ENCODE measurements at places on chromosomes 13 and 19. TPM values are rescaled to one million over a fixed set of nuclear protein-coding genes. Genes with fewer than 3 reads are reported as not detected.

Gene PPAN
- total RNA-seq = 39.6 TPM

Gene KIR2DL3
- not detected for total RNA-seq

GRCh38 chr19:39737351-39737750 lies 478 bp downstream of the CLC start:
- DNase-seq = no peak

GRCh38 chr19:58392945-58393724 lies 2.3 kb upstream of the RNF225 start:
- DNase-seq = no peak

DNA sequence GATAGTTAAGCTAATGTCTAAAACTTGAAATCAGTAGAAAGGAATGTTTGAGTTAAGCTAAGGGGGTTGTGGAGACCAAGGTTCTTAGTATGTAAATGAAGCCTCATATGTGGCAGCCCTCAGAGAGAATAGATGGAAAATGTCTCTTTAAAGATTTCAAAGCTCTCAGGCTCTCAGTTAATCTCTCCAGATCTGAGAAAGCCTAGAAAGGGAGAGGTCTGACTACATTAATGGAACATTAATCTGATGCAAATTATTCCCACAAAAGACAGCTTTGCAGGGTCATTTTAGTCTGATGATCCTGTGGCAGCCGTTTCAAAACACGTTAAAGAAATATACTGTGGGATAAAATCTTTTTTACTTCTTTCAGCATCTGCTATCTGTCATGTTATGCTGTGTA lies 267.0 kb downstream of the SLC7A1 start:
- DNase-seq = no peak

DNA sequence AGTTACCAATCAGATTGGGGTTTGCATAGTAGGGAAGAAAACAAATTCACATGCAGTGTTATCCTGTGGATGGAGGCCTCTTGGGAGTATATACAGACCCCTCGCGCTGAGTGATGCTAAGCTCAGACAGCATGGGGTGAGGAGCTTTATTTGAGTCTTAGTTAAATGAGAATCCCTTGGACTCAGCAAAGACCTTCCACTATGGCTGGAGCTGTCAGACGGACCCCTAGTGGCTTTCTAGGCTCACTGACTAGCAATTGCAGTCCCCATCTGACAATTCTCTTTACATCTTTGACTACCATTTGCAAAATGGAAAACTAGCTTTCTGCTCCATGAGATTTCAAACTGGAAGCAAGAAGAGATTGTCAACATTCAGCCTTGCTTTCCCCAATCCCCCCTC lies 90.4 kb downstream of the STOML3 start:
- DNase-seq = no peak

Gene JSRP1
- total RNA-seq = not detected

DNA sequence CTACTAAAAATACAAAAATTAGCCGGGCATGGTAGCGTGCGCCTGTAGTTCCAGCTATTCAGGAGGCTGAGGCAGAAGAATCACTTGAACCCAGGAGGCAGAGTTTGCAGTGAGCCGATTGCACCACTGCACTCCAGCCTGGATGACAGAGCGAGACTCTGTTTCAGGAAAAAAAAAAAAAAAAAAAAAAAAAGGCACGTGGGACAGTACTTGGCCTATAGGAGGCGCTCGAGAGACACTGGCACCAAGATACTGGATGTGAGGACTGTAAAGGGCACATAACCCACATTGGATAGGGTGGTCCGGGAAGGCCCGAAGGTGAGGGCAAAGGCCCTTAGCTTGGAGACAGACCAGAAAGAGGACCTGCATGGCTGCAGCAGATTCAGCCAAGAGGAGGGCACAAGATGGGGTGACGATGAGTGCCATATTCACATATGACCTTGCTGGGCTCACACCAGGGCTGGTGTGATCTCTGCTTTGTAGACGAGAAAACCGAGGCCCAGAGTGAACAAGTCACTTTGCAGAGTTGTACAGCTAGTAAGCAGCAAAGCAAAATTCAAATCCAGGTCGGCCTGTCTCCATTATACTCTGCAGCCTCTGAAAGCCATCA lies 89.4 kb downstream of the DPF1 start:
- peak; percentile 59 for DNase-seq

Gene USHBP1
- total RNA-seq = 54.2 TPM

DNA sequence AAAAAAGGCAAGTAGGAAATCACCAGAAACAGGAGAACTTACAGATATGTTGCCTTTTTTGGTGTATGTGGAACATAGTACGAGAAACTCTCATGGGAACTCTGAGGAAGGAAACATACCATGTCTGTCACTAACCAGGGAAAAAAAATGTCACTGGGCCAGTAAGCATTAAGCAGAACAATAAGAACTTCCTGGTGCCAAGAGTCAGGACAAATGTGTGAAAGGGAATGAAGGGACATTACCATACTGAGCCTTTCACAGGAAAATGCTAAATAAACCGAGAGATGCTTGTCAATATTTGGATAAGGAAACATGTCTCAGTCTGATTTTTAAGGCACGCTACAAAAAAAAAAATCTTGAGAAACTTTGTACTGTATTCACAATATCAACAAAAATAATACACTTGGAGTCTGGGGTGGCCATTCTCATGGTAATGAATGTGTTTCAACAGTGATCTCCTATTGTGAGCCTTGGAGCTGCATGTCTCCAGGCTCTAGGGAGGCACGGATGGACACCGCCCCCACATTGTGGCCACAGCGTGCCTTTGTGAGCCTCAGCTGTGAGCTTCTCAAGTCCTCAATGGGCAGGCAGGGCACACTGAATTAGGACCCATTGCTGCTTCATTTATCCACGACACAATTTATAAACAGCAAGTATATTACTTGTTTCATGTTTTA lies 113.0 kb upstream of the ARGLU1 start:
- DNase-seq = peak; percentile 44

Gene URAD
- total RNA-seq = not detected

DNA sequence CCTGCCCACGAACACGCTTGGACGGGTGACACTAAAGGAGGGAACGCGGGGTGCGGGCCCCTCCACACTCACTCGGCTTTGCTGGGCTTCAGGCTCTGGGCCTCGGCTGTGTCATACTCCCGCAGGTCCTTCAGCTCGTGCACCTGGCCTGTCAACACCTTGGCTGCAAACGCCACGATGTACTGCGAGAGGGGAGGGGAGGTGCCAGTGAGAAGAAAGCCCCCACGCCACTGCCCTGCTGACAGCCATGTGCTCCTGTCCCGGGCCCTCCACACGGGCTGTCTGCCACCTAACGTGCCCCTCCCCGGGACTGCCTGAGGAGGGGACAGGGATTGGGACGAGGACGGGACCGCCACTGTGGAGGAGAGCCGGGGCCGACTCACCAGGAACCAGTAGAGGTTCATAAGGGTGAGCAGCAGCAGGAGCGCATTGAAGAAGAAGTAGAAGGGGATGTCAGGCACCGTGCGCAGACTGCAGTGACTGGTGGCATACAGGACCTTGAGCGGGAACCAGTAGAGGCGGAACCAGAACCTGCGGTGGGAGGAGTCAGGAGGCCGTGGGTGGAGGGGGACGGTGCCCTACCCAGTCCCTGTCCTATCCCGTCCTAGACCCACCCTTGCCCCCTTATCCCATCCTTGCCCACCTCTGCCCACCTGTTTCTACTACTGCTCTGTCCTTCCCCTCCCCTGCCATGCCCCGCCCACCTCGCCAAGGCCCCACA lies 16.9 kb downstream of the CERS1 start:
- DNase-seq = no peak

GRCh38 chr13:110802260-110802659 lies 88.8 kb downstream of the ING1 start:
- DNase-seq = no peak

Gene PPP6R1
- 65.6 TPM for total RNA-seq

GRCh38 chr13:63088226-63088625 lies 1672.6 kb upstream of the PCDH20 start:
- no peak for DNase-seq

DNA sequence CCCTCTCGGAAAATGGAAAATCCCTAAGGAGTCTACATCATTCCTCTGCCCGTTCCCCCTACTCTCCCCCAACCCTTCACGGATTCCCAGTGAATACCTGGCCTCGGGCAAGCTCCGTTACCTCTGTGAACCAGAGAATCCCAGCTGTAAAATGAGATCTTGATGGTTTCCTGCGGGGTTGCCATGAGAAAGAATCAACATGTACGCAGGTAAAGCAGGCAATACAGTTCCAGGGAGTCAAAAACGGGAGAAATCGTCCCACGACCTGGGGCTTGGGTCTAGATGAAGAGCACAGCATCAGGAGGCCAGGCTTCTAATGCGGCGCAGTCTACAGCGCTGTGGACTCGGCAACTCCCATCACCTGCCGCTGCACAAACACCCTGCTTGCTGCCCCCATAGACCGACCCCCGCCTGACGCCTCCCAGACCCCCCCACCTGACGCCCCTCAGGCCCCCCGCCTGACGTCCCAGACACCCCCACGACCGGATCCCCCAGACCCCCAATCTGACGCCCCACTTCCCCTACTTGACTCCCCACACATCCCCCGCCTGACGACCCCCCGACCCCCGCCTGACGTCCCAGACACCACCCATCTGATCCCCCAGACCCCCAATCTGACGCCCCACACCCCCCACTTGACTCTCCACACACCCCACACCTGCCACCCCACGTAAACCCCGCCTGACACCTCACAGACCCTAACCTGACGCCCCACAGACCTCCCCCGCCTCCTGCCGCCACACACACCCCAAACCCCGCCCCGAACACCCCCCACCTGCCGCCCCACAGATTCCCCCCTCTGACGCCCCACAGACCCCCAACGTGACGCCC lies 680 bp downstream of the LIG4 start:
- DNase-seq = peak; percentile 13

DNA sequence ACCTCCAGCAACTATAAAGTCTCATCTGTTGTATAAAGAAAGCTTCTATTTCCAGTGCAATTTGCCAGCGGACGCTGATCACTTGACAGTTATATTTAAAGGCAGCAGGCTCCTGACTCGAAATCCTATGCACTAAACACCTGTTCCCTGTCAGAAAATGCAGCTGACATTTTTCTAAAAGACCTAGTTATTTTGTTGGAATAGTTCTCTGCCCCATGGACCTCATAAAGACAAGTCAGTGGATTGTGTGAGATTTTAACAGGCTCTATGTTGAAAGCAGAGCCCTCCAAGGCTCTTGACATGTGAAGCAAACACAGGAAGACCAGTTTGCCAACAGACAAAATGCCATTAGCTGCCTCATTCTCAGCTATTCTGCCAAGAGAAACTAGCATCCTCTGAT lies 304.7 kb upstream of the KLF12 start:
- no peak for DNase-seq

GRCh38 chr19:56348289-56348877 lies 33.7 kb upstream of the ZSCAN5A start:
- DNase-seq = no peak

- no peak for DNase-seq
These were observed 194.2 kb downstream of the POU4F1 start for GRCh38 chr13:78409172-78409571.

Gene HIF3A
- total RNA-seq = 54.2 TPM

- DNase-seq = no peak
These were observed 63.5 kb downstream of the C13orf42 start for GRCh38 chr13:51047434-51048165.

GRCh38 chr19:8050274-8051096 lies 2.1 kb upstream of the CCL25 start:
- peak; percentile 84 for DNase-seq

DNA sequence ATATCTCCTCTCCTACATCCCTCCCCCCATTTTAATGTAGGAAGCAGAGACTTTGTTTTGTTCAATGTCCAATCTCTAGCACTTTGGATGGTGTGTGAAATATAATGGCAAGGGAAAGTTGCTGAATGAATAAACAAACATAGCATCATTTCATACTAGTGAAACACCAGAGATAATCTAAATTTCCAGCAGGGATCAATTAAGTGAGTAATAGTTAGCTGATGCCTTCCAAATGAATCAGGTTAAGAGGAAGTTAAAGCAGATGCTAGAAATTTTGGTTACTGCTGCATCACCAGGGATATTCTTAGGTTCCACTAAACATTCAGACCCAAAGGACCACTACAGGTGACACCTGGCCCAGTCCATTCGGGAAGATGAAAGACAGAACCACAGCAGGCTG lies 8.1 kb downstream of the MRPS31 start:
- no peak for DNase-seq

Gene FCER2
- not detected for total RNA-seq

DNA sequence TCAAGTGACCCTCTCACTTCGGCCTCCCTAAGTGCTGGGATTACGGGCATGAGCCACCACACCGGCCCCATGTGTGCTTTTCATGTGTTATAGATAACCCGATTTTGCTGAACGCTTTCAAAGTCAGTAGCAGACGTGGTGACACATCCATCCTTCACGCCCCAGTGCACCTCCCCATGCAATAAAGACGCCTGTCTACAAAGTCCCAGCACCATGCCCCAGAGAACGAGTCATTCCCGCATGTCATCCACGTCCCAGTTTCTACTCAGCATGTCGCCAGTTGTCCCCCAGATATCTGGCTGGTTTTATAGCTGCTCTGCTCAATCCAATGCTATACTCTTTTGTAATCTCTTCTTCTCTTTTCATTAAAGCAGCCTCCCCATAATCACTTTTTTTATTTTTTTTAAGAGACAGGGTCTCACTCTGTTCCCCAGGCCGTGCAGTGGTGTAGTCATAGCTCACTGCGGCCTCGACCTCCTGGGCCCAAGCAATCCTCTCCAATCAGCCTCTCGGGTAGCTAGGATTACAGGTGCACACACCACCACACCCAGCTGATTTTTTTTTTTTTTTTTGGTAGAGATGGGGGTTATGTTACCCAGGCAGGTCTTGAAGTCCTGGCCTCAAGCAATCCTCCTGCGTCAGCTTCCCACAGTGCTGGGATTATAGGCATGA lies 42.5 kb downstream of the DNM2 start:
- no peak for DNase-seq

DNA sequence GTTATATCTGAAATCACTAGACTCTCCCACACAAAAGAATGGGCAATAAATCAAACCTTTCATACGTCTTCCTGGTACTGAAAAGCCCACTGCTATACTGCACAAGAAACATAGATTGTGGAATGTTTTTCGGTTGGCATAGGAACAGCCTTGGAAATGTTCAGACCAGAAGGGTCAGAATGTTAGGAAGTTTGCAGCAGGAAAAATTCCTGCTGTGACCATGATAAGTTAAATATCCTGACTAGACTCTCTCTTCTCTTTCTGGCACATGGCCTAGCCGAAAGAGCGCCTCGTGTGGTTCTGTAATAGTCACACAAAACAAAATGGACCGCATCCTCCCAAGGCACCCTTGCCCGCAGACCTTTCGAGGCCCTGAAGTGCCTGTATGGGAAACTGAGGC lies 427.2 kb downstream of the COG6 start:
- DNase-seq = no peak

GRCh38 chr13:59843040-59843439 lies 320.7 kb downstream of the DIAPH3 start:
- no peak for DNase-seq

Gene ICAM4
- 0.36 TPM for total RNA-seq

Gene KLK1
- total RNA-seq = 2.7 TPM

Gene MCEMP1
- not detected for total RNA-seq

DNA sequence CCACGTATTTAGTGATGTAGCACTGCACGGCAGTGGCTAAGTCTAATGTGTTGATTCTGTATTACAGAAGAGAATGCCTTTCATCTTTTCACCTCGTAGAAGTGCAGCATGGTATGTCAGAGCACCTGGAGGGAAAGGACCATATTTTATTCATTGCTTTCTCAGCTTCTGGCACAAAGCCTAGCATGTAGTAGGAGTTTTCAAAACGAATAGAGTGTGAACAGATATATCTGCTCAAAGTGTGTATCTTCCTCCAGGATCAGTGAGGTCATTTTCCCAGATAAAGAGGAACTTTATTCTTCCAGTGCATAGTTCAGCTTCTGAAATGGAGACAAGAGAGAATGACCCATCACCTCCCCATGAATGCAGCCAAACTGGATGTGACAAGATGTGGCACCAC lies 21.2 kb upstream of the PCDH8 start:
- DNase-seq = no peak

Gene MIDN
- 204 TPM for total RNA-seq

Gene WDR88
- not detected for total RNA-seq
